ENCODE measurements at places on chromosomes 7 and 10. TPM values are rescaled to one million over a fixed set of nuclear protein-coding genes. Genes with fewer than 3 reads are reported as not detected.

Gene SH2B2
- polyA plus RNA-seq = 0.56 TPM

Gene PAX2
- not detected for polyA plus RNA-seq

Gene PARG
- 12.4 TPM for polyA plus RNA-seq

Gene WDFY4
- polyA plus RNA-seq = not detected

Gene WASHC2C
- polyA plus RNA-seq = 19.4 TPM

Gene ZNF316
- 4.6 TPM for polyA plus RNA-seq

Gene GARIN1A
- polyA plus RNA-seq = 0.67 TPM

Gene GBX1
- not detected for polyA plus RNA-seq

Gene ZNF365
- 3.7 TPM for polyA plus RNA-seq

Gene CTNNA3
- polyA plus RNA-seq = not detected

DNA sequence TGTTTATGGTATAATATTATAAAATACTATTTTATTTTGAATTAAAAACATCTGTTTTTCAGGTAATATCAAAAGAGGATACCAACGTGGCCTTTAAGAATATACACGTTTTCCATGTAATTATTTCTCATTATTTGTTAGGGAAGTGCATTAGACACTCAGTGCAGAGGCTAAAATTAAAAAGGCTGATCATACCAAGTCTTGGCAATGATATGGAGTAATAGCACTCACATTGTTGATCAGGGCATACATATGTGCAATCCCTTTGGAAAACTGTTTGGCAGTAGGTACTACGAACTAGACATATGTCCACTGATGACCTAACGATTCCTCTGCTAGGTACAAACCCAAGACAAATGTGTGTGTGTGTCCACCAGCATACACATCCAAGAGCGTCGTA, 20.7 kb upstream of the VIPR2 start:
- no peak for DNase-seq

GRCh38 chr10:94608559-94608958, 63.0 kb downstream of the HELLS start:
- DNase-seq = no peak

DNA sequence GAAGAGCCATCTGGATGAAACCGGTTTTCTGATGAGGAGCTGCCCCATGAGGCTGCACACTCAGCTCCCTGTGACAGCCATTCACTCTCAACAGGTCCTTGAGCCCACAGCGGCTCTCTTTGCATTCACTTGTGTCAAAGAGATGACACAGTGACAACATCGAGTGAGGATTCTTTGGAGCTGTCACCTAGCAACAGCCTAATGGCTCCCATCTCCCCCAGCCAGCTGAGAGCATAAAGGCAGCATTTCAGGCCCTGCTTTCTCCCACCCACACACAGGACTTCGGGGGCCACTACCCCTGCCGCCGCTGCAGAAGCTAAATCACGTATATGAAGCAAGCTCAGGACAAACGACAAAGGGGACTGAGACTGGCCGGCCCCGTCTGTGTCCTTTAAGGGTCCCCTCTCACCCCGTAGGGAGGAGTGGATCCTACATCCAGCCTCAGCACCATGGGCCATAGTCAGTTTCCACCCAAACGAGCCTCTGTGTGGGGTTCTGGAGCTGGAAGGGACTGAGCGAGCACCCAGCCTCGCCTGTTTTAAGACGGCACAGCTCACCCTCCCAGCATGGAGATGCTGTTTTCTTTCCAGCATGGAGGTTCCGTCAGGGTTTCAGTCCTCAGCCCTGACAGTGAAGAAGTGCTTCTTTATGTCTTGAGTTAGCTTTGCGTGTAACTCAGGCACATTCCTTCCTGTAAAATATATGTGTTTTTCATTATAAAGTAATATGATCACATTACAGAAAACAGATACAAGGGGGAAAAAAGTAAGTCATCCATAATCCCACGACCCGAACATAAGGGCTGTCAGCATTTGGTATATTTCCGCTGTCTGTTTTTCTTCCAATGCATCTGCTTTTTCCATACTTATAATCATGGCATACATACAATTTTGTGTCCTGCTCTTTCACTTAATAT, 4.9 kb downstream of the CPA4 start:
- no peak for DNase-seq

DNA sequence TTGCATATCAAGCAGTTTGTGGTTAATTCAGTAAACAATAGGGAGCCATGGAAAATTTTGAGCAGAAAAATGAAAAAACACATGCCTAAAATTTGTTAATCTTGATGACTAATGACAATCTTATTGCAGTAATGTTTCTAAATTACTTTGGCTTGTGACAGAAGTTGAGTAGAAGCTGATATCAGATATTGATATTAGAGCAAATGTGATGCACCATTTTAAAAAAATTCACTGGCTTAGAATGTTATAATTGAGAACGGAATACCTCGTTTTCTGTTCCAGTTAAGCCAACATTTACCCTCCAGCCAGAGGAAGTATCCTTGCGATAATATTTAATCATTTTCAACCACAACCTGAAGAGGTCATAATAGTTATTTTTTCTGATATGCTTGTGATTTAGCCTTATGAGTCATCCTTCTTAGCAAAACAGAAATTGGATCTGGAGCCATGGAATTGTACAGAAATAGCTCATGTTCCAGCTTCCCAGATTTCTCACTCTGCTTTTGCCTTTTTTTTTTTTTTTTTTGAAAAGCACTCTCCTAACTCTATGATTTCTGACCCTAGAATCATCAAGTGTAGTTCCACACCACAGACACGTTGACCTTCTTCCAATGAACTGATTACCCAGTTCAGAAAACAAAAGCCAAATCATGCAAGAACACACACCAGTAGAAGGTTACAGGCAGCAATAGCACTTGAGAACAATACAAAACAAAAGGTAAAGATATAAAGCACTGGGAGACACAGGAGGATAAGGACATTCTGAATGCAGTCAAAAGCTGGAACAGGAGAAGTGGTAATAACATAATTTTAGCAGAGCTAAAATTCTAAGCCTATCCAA, 96.8 kb upstream of the PHYHIPL start:
- DNase-seq = peak; percentile 25

GRCh38 chr7:77950548-77950947, 152.0 kb downstream of the PHTF2 start:
- DNase-seq = no peak

DNA sequence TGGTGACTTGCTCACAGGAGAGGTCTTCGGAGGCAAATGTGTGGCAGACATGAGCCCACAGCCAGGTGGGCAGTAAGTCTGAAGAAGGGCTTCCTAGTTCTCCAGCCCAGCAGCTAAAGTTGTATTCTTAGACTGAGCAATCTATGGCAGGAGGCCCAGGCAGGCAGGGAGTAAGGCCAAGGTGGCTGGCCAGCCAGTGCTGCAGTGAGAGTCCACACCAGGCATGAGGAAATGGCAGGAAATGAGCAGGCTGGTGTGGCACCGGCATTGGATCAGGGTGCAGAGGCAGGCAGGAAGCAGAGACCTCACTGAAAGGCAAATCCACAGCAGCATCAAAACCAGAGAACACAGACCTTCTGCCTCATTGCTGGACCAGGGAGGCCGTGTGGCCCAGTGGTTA, 84.6 kb upstream of the PDE1C start:
- DNase-seq = no peak

DNA sequence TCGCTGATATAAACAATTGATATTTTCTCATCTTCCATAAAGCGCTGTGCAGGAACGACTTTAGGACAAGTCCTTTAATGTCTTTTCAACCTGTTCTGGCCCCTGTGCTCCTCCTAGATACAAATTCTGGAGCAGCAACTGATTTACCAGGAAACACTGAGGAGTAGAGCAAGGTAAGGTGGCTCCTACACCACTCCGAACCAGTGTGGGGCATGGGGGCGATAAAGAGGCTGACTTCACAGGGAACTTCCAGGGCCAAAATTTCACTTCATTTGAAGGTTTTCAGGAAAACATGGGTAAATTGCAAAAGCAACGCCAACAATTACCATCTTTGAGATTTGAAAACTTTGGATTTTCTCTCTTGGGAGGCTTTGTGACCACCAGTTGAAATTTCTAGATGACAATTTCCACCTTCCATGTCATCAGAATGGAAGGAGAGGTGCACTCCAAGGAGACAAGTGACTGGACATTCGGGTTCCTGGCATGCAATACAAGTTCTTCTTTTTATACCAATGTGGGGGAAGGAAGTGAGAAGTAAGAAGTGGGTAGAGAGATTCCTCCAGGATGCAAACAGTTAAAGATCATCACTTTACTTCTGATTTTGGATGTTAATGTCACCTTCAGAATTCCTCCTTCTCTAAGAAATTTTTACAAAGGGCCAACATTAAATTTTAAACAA, 118.5 kb downstream of the FAM107B start:
- DNase-seq = no peak

DNA sequence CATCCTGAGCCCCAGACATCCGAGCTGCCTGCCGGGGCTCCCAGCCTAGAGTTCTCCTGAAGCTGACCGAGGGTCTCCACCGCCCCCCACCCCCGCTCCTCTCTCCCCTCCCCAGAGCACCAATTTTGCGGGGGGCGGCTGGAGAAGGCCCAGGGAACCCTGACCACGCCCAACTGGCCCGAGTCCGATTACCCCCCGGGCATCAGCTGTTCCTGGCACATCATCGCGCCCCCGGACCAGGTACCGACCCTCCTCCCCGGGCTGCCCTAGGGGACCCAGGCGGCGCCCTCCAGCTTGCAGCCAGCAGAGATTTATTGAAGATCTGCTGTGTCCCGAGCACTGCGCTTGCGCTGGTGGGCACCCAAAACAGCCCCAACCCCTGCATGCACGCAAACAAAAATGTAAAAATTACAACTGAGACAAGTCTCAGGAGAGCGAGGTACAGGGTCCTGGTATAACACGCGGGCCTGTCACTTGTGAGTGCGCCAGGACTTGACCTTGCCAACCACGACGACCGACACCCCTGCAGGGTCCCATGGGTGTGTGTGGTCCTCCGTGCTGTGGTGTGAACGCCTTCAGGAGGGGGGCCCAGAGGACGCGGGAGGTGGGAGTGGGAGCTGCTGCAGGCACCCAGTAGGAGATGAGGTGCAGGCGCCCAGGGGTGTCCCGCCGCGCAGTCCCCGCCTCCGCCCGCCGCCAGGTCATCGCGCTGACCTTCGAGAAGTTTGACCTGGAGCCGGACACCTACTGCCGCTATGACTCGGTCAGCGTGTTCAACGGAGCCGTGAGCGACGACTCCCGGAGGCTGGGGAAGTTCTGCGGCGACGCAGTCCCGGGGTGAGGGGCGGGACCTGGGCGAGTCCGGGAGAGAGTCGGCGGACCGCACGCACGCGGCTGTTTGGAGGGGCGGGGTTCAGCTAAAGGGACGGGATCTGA, 3.1 kb downstream of the PCOLCE start:
- no peak for DNase-seq

GRCh38 chr10:74081192-74081803, 69.3 kb downstream of the AP3M1 start:
- DNase-seq = no peak

- DNase-seq = peak; percentile 87
Measured at GRCh38 chr7:108246227-108246837, 116.2 kb upstream of the LAMB4 start.

DNA sequence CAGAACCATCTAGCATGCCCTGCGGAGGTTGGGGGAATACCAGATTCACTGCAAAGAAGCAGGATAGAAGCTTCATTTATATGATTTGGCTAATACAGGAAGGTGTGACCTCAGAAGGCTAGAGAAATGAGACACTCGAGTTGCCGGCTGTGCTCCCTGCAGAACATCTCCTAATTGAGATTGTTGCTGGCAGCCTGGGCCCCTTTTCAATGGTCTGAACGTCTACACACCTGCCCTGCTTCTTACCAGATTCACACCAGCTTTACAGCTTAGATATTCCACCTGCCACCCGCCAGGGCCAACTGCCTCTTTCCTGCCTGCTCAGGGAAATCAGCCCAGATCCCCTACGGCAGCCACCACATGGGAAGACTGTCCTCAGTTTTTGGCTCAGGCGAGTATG, 475.3 kb upstream of the AUTS2 start:
- no peak for DNase-seq

DNA sequence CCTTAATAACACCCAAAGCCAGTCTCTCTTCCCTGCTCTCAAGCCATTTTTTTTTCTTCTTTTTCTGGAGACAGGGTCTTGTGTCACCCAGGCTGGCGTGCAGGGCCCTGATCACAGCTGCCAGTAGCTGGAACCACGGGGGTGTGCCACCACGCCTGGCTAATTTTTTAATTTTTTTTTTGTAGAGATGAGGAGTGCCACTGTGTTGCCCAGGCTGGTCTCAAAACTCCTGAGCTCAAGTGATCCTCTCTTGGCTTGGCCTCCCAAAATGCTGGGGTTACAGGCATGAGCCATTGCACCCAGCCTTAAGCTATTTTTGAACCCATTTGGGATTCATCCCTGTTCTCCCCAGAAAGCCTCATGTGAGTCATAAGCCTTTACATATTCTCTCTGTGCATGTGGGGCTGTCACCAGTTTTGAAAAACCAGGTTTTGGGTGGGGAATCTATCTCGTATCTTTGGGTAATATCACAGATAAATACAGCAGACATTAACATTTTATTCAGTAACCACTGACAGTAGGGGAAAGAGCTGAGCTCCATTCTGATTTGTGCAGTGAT, 15.5 kb downstream of the ZNF487 start:
- no peak for DNase-seq

- DNase-seq = no peak
Measured at GRCh38 chr7:75711076-75711475, 27.7 kb downstream of the HIP1 start.

GRCh38 chr7:13231216-13231615, 543.8 kb downstream of the ARL4A start:
- DNase-seq = no peak

GRCh38 chr10:17768957-17769356, 17.0 kb downstream of the TMEM236 start:
- no peak for DNase-seq

DNA sequence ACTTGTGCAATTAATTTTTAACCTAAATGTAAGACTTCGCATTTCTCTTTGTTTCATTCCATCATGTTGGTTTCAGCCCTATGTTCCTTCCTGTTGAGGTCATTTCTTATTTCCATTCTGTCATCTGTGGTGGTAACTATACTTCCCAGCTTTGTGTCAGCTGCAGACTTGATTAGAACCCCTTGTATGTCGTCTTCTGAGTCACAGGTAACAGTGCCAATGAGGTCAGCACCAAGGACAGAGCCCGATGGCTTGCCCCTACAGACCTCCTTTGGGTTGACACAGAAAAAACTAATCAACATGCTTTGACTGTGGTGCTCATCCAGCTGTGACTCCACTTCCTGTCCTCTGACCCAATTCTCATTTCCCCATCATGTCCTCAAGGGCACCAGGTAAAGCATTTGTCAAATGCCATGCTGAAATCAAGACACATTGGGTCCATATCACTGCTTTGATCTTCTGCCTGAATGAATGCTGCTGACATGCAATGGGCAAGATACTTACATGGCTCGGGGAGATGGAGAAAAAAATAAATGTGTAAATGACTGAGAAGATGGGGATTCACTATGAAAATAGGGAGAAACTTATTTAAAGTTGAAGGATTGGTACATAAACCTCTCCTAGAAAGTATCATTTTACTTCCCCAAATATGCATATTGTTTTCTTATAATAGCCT, 25.6 kb upstream of the CRTAC1 start:
- DNase-seq = no peak
